ENCODE measurements at places on chromosomes 4 and X.

- no peak for DNase-seq
Measured at GRCh38 chr4:13364172-13364571, 120.0 kb downstream of the RAB28 start.

DNA sequence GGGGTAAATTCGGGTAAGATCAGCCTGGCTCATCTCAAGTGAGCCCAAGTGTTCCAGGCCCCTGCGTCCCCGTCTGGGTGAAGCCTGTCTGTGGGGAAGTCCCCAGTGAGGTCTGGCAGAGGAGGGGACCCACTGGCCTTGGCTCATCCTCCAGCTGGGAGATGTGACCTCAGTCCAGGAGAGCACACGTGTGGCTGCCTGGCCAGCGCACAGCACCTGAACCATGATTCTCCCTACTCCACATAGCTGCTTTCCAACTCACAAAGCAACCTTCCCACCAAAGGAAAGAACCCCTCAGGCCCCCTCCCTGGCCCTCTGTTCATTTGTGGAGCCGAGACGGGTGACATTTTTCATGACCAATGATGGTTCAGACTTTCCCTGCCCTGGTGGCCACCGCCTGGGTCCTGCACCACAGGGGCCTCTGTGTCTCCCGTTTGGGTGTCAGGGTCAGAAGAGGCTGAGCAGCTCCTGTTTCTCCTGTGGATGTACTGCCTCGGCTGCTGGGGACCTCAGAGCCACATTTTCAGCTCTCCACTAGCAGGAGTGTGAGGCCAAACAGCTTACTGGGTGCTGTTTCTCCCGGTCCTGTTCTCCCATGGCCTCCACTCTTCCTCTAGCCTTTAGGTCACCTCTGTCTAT, 111.4 kb downstream of the CPZ start:
- DNase-seq, result no peak

GRCh38 chr4:15147714-15148113, 145.4 kb downstream of the CPEB2 start:
- DNase-seq, result no peak

DNA sequence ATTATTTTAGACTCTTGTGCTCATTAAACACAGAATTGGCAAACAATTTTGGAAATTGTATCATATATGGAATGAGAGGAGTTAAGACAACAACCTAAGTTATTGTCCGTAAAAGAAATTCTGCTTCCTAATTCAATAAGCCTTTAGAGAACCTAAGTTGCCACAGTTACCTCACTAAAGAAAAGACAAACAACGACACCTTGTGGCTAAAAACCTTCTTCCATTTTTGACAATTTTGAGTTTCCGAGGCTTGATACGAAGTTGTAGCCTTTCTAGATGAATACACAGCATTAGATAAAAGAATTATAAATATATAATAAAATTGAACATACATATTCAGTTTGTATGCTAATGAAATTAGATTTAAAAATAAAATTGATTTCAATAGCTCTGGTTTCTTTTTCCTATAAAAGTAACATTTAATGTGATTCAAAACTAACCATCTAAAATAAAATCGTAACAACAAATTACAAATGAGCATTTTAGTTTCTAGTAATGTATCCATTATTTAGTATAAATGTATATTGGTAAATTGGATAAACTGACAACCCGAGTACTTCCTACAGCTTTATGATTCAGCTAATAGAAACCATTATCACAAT, 275.1 kb downstream of the GPM6A start:
- DNase-seq, result no peak

- no peak for DNase-seq
Measured at GRCh38 chr4:37157476-37158167, 86.9 kb upstream of the NWD2 start.

- no peak for DNase-seq
Measured at GRCh38 chrX:48474581-48474980, 1.4 kb upstream of the FTSJ1 start.

DNA sequence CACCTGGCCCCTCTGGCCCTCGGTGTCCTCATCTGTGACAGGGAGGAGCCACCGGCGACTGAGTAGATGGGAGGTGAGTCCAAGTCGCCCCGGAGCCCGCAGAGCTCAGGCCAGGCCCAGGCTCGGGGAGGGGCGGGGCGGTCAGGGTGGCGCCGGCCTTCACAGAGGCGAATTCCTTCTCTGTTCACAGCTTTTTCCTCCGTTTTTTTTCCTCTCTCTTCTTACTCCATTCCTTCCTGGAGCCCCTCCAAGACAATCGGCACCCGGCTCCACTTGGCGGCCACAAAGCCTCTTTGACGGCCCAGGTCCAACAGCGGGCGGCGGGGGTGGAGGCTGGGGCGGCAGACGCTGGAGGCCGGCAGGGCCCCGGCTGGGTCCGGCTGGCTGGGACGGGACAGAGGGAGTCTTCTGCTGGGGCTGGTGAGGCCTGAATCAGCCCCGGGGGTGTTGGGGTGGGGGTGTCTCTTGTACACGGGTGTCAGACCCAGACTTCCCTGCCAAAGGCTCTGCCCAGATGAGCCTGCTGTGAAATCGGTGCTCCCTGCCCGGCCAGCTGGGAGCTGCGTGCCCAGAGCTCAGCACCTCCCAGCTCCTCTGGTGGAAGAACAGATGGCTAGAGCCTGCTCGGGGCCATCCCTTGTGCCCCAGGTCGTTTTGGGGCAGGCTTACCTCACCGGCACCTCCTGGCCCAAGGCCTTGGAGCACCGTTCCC, 22.6 kb downstream of the FGFRL1 start:
- DNase-seq, result no peak

DNA sequence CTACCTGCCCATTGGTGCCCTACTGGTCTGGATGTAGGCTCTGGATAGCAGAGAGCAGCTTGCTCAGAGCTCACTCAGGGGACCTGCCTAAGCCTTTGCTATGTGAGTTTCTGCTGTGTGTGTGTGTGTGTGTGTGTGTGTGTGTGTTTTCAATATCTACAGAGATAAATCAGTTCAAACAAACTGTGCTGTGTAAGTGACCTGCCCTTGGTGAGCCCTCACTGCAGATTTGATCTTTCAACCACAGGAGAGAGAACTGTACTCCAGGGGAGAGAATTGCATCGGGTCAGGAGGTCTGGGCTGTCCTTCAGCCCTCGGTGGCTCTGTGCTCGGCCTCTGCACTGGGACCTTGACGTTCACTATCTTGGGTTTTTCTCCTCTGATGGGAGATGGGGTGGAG, 35.0 kb upstream of the CDKN2AIP start:
- no peak for DNase-seq

DNA sequence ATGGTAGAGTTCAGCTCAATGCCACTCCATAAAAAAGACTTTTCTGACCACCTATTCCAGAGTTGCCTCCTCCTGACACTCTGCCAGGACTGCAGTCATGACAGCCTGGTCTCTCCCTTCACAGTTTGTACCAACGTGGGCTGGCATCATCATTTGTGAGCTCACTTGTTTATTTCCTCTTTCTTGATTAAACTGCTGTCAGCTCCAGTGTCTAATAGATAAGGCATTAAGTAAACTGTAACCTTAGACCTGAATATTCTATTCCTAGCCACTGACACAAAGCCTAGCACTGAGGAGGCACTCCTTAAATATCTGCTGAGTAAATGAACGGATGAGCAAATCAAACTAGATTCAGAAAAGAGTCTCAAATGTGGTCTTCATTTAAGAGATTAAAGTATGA, 48.7 kb downstream of the DDX60 start:
- no peak for DNase-seq

DNA sequence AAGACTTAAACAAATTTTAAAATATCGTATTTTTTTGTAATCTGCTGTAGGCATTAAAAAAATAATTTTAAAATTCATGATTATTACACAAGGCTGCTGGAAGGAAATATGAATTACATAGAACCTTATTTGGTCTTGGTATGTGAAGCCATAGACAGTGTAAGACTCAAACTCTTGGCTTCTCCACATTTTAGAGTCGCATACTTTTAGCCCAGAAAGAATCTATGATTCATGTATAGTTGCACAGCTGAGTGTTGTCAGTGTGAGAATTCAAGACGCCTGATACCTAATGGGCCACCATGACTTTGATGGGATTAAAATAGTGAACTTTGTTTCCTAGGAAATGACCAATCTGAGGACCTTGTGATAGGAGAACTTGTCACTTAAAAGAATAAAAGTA, 1.4 kb downstream of the INTU start:
- DNase-seq, result no peak

DNA sequence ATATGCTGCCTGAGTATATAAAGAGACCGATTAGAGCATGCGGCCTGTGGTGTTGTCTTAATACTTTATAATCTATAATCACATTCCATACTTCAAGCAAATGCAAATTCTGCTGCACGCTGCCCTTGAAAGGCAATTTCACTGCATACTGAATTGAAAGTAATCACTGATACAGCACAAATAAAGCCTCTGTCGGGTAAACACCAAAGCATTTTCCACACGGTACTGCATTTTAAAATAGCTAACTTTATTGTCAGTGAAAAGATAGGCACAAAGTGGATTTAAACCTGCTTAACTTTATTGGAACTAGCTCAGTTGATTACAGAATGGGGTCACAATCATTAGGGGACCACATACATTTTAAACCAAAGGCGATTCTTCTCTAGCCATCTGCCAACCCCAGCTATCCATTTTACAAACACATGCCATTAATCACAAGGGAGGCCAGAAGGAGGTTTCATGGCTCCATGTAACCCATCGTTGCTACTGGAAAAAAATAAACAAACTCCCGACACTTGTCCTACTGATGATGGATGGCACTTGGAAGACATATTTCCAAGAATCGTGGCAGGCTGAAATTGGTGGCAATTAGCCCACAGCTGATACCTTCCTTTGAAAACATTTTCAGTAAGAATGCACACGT, 65.9 kb downstream of the AMOT start:
- no peak for DNase-seq
